CD4-positive, alpha-beta T cell treated with Interleukin-10 for 1 hour (primary cell): ENCODE measurements at places on chromosomes 13 and 19.

GRCh38 chr19:11236324-11237301 lies 2.8 kb upstream of the ANGPTL8 start:
- DNase-seq: no peak

- no peak for DNase-seq
These were observed 19.2 kb downstream of the NAXD start for GRCh38 chr13:110634558-110634957.

DNA sequence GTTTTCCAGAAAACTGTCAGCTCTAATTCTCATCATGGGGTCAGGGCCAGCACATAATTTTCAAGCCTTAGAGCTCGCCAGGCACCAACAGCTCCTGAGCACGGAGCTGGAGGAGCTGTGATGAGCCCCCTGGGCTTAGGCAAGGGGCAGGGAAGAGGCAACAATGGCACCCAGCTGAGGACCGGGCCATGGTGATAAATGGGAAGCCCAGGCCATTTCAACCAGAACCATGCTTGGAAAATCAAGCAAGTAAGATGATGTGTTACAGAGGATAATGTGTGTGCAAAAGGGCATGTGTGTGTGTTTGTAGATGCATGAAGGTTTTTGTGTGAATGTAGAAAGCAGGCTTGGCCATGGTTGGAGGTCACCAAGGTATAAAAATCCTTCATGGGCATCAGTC lies 66.8 kb upstream of the UBAC2 start:
- no peak for DNase-seq

DNA sequence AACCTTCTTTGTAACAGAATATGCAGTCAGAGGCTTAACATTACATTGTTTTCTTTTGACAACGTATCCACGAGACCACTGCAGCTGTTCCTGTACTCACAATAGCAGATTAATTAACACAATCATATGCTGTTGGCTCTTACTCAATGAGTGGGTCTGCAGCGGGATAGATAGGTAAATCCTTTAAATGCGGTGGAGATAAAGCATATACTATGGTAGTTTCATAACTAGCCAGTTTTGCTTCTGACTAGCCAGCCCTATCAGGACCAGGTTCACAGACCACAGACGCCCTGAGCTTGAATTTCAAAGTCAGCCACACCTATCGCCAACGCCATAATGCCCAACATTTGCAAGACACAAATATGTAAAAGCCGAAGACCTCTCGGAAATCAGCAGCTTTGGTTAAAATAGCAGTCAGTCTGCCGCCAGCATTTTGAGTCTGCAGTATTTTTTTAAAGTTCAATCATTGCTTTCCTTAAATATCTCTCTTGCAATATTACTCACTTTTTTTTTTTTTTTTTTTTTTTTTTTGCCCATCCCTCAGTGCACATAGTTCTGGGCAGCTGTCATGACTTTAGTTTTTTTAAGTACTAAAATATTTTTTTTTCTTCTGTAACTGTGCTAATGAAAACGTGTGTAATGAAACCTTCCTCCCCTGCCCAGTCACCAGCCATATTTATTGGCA lies 120.5 kb downstream of the ZNF536 start:
- DNase-seq: no peak

GRCh38 chr19:5030822-5031221 lies 61.9 kb downstream of the KDM4B start:
- no peak for DNase-seq
